Spleen (tissue), 13 donors: ENCODE measurements at places on chromosomes 3 and 15. TPM values are rescaled to one million over a fixed set of nuclear protein-coding genes. Genes with fewer than 3 reads are reported as not detected.

GRCh38 chr3:34053626-34054025, 255.2 kb downstream of the PDCD6IP start:
- no peak for DNase-seq

GRCh38 chr3:149600634-149601033, 57.2 kb downstream of the WWTR1 start:
- DNase-seq, result no peak

- DNase-seq, result no peak
Observed at GRCh38 chr3:45055411-45056143, 29.5 kb downstream of the CLEC3B start.

DNA sequence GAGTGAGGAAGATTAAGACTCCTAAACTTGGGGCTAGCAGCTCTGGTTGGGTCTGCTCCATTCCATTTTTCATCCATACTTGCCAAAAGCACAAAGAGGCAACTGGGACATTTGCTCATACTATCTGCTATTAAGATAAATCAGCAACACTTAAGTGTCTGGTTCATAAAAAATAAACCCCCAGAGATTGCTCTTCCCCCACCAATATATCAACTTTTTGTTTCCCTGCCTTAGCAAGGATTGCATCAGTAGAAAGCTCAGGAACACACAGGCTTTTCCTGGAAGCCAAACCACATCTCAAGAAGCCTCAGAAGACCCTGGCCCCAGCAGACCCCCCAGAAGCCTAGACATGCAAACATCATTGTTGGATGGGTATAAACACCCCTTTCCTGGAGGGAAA, 232.4 kb upstream of the WNT5A start:
- DNase-seq, result no peak

Gene PIGZ
- total RNA-seq, result 5.1 TPM

Gene FGF7
- total RNA-seq, result 2.3 TPM
